ENCODE measurements at places on chromosomes 3 and 15. TPM values are rescaled to one million over a fixed set of nuclear protein-coding genes. Genes with fewer than 3 reads are reported as not detected.

Gene FES
- total RNA-seq, result 6.0 TPM

Gene SUSD5
- 7.4 TPM for total RNA-seq

Gene GPR156
- total RNA-seq, result 1.4 TPM

Gene GPR160
- total RNA-seq, result 5.3 TPM

Gene TMC3
- total RNA-seq, result 0.23 TPM

Gene SLC22A13
- total RNA-seq, result 0.69 TPM

Gene FBN1
- total RNA-seq, result 23.1 TPM

Gene WDR49
- 34.6 TPM for total RNA-seq

Gene SERINC4
- total RNA-seq, result 0.23 TPM

Gene RTP1
- total RNA-seq, result 3.2 TPM

Gene CCDC39
- total RNA-seq, result 3.9 TPM

Gene AP4E1
- 16.8 TPM for total RNA-seq

Gene SCN5A
- 2.8 TPM for total RNA-seq

Gene ERC2
- 126 TPM for total RNA-seq

Gene GP9
- not detected for total RNA-seq

Gene CP
- total RNA-seq, result 12.0 TPM

Gene RHOV
- 7.4 TPM for total RNA-seq

Gene GASK1A
- 9.9 TPM for total RNA-seq

Gene GOLGA8T
- 0.69 TPM for total RNA-seq

All from diencephalon (tissue), 1 donor.